ENCODE measurements at places on chromosomes 5 and 9.

- DNase-seq = no peak
These were observed 178.2 kb downstream of the ZDHHC21 start for GRCh38 chr9:14515049-14515448.

GRCh38 chr9:71357346-71357745 lies 235.9 kb upstream of the TRPM3 start:
- no peak for DNase-seq

DNA sequence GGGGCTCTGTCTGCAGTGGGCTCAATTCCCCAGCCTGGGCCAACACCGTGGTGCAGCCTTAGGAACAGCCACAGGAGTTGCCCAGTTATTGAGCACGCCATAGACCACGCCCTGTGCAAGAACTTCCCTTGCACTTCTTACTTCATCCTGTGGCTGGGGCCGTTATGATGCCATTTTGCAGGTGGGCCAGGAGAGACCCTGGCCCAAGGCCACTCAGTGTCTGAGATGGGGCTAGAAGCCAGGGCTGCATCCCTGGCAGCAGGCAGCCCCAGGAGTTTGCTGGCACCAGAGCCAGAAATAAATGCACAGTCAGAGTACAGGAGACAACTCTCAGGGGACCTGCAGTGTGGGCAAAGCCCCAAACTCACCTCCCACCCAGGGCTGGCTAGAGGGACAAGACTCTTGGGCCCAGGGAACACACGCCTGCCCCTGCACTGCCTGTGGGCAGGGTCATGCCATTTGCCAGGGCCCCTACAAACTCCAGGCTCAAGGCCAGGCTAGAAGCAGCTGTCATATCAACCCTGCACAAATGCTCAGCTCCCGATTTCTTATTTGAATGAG lies 6.7 kb downstream of the CORO2A start:
- DNase-seq = no peak

DNA sequence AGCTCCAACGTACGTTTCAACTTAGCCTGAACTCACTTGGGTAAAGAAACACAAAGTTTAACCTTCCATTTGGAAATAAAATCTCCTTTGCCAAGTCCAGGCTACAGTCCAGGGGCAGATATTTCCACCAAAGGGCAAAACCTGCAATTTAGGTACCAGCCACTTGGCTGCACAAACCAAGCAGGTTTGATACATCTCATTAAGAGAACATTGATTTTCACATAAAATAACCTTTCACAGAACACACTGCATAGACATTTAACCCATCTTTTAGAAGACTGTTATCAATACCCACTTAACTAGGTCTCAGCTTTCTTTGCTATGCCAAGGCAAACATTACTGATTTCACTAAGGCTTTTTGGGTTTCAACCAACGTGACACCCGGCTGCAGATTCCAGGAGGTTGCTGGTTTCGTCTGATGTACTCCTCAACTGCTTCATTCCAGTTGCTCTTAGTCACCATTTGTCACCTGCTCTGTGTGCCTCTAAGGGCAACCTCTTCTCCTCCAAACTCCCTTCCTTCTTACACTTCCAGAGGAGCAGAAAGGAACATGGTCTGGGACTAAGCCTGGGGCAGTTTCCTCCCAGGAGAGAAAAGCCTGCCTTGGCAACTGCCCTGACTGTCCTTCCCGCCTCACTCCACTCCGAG lies 67.1 kb downstream of the EPB41L4B start:
- DNase-seq = no peak

DNA sequence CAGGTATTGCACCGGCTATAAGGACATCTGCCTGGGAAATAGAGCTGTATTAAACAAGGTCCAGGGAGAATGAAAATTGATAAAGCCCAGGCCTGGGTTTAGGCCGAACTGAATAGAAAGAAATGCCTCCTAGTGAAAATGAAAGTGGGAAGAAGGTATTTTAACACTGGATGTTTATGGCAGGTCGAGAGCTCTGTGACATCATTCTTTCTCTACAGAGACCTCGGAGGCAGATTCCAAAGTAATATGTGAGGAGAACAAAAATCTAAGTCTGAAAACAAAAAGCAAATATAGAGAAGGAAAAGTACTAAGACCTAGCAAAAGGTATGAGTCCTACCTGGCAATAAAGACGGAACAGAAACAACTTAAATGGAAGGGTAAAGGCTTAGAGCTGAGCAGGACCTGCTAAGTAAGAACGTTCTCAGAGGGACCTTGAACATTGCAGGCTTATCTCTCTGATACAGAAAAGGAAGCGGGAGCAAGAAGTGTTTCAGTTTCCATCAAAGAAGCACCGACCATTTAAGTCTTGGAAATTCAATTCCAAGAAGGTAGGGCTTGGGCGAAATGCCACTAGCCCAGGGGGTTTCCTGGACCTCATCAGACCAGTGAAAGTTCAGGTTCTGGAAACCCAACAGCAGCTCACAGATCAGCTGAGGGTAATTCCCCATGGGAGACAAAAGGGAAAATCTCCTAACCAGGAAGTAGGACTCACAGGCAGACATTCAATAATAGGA lies 80.0 kb downstream of the SUSD1 start:
- DNase-seq = no peak

DNA sequence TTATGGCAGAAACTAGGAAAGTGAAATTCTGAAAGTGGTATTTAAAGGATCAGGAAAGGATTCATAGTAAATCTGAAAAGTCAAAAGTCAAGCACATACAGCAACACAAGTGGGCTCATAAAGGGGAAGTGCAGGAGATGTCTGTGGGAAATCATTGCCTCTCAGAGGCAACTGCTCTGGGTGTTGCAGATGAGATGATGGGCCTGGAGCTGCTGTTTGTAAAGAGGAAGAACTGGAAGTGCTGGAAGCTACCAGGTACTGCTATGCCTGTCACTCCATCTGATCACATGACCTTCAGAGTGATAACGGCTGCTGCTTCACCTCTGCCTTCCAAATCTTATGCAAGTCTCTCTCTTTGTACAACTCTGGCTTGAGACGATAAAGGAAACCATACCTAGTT lies 55.9 kb downstream of the ADRB2 start:
- no peak for DNase-seq

DNA sequence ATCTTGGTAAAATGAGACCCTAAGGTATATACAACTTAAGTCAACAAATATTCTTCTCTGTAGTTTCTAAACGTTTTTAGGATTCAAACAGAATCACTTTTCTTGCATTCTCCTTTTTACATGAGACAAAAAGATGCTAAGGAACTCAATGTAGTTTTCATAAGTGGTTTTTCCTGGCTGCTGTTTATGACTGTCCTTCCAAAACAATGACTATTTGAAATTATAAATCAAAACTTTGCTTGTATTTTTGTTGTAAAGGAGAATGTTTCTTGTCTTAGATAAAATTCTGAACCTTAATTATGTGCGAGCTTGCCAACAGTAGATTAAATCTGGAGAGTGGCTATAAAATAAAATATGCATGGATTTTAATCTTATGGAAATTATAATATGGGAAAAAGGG lies 53.8 kb downstream of the GRIN3A start:
- no peak for DNase-seq

- DNase-seq = no peak
These were observed 155.6 kb downstream of the ARHGAP26 start for GRCh38 chr5:142925795-142926194.

- DNase-seq = no peak
These were observed 32.4 kb downstream of the ABHD17B start for GRCh38 chr9:71878327-71879274.

DNA sequence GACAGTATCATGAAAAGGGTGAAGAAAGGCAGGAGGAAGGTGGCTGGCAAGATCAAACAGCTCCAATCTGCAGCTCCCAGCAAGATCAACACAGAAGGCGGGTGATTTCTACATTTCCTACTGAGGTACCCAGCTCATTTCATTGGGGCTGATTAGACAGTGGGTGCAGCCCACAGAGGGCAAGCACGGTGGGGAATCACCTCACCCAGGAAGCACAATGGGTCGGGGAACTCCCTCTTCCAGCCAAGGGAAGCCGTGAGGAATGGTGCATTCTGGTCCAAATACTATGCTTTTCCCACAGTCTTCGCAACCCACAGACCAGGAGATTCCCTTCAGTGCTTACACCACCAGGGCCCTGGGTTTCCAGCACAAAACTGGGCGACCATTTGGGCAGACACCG lies 66.8 kb downstream of the CAMSAP1 start:
- no peak for DNase-seq

- DNase-seq = no peak
These were observed 50.6 kb downstream of the MARCHF11 start for GRCh38 chr5:16128944-16129343.

- peak; percentile 13 for DNase-seq
These were observed 168.1 kb upstream of the RASEF start for GRCh38 chr9:83231039-83231438.

GRCh38 chr5:133261993-133262392 lies 210.2 kb downstream of the HSPA4 start:
- DNase-seq = no peak

- DNase-seq = no peak
These were observed 223.0 kb upstream of the GRIA1 start for GRCh38 chr5:153267506-153267905.

DNA sequence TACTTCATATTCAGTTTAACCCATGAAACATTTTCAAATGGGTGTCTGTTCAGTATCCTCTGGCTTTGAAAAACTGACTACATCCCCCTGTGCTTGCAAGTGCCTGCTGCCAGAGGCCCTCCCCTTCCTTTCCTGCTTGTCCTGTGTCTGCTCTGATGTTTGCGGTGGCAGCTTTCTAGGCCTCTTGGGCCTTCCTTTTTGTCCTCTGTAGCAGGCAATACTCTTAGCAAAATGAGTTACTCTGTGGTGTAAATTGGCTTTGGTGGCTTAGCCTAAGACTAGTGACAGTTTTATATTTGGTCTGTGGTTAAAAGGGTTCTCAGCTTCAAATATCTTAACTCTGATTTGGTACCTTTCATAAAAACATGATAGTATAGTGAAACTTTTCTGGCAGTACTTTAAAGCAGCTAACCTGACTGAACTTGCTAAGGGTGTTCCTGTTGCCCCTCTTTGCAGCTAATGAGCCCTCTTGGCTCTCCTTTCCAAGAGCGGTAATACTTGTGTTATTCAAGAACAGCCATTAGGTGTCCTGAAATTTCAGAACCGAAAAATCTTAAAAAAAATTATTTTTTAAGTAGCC lies 76.6 kb downstream of the GOLM1 start:
- DNase-seq = no peak

All from CD4-positive, alpha-beta T cell (primary cell).